Aorta (tissue), 5 donors: ENCODE measurements at places on chromosomes 12 and 14. TPM values are rescaled to one million over a fixed set of nuclear protein-coding genes. Genes with fewer than 3 reads are reported as not detected.

DNA sequence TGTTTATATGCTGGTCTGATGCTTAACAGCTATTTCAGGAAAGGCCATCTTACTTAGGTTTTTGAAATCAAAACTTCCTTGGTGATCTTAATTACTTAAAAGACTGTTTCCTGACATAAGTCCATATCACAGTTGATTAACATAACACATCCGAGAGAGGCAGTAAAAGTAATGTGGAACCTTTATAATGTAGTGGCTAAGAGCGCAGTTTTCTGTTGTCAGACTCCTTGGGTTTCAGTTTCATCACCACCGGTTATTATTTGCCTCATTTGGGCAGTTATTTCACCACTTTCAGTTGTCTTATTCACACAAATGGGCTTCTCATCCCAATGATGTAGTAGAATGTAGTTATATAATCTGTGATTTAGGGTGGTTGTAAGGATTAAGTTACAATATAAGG, 30.9 kb downstream of the TBC1D15 start:
- DNase-seq: no peak

DNA sequence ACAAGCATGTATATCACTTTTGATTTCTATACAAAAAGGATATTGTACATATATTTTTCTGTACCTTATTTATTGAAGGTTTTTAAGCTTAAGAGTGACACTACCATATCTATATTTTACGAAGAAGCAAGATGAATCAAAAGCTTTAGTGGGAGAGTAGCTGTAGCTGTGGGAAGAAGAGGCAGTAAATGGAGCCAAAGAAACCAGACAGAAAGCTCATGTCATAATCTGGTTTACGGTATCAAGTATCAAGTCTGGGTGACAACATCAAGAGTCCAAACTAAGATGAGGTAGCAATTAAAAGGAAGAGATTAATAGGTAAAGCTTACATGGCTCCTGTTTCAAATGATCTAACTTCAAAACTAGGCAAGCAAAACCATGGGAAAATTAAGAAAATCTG, 54.8 kb downstream of the CEP83 start:
- DNase-seq: no peak

- no peak for DNase-seq
These were observed 2.2 kb downstream of the LRFN5 start for GRCh38 chr14:41608681-41609390.

- no peak for DNase-seq
These were observed 273.0 kb downstream of the FOXN3 start for GRCh38 chr14:89144066-89144465.

DNA sequence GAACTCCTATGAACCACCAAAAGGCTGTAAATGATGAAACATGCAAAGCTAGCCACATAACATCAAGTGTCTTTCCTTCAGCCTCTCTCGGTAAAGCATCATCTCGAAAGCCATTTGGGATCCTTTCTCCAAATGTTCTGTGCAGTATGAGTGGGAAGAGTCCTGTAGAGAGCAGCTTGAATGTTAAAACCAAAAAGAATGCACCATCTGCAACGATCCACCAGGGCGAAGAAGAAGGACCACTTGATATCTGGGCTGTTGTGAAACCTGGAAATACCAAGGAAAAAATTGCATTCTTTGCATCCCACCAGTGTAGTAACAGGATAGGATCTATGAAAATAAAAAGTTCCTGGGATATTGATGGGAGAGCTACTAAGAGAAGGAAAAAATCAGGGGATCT, 61.2 kb downstream of the ATG14 start:
- no peak for DNase-seq

GRCh38 chr12:100908501-100908900, 113.9 kb downstream of the ANO4 start:
- DNase-seq: no peak

GRCh38 chr12:7439579-7440505, 4.1 kb downstream of the CD163L1 start:
- DNase-seq: peak; percentile 58

DNA sequence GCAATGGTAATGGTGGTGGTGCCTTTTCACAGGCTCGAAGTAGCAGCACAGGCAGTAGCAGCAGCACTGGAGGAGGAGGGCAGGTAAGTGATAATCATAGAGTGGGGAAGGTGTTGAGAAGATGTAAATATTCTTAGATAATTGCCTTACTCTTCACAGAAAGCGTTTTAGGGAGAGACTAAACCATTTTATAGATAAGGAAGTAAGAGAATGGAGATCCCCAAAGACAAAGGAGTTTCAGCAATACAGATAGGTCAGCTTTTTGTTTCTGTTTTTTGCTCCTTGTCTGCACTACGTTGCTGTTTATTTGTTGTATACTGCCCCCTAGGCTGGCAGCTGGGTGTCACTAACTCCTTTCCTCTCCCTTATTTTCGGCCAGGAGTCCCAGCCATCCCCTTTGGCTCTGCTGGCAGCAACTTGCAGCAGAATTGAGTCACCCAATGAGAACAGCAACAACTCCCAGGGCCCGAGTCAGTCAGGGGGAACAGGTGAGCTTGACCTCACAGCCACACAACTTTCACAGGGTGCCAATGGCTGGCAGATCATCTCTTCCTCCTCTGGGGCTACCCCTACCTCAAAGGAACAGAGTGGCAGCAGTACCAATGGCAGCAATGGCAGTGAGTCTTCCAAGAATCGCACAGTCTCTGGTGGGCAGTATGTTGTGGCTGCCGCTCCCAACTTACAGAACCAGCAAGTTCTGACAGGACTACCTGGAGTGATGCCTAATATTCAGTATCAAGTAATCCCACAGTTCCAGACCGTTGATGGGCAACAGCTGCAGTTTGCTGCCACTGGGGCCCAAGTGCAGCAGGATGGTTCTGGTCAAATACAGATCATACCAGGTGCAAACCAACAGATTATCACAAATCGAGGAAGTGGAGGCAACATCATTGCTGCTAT, 2.0 kb downstream of the SP1 start:
- peak; percentile 76 for DNase-seq

GRCh38 chr14:102620413-102620812, 28.0 kb downstream of the RCOR1 start:
- DNase-seq: no peak

- peak; percentile 61 for DNase-seq
These were observed at the start of gene SERPINA5 for GRCh38 chr14:94581127-94581999. Gene SERPINA5 (plus strand): TSS chr14:94581426. CDS start chr14:94587363, 5,937 bp downstream.

- peak; percentile 58 for DNase-seq
These were observed 567.4 kb downstream of the MED13L start for GRCh38 chr12:115710104-115710564.

- DNase-seq: no peak
These were observed 112.0 kb downstream of the SLC5A8 start for GRCh38 chr12:101097829-101098580.

- DNase-seq: peak; percentile 55
These were observed 377 bp upstream of the BCL7A start for GRCh38 chr12:122021193-122021821.

- peak; percentile 63 for DNase-seq
These were observed 164.8 kb downstream of the ZFP36L1 start for GRCh38 chr14:68627868-68628604.

DNA sequence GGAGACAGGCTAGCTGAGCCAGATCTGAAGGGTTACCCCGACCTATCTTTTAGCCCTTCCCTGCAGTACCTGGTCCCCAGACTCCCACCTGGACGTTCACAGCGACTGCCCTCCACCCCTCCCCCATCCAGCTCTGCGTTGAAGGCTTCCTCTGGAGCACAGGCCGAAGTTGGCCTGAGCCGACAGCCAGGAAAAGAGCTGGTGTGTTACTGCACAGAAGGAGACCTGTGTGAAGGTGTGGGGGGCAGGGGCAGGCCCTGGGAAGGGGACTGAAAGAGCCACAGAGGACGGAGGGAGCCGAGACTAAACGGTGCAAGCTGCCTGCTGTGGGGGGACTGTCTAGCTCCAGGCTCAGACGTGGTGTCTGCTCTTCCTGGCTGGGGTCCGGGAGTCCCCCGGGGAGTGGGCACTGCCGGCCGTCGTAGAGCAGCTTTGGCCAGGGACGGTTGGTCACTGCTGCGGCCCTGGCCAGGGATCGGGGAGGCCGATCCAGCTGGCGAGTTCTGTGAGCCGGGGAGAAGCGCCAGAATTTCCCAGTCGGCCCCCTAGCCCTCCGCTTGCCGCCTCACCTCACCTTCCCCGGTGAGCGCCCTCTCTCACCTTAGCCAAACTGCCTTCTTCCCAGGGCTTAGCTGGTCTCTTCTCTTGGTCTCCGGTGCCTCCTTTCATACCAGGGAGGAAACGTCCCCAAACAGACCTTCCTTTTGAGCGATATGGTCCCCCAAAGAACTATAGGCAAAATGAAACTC, 899 bp upstream of the COL2A1 start:
- no peak for DNase-seq

GRCh38 chr12:38137716-38138115, 178.9 kb upstream of the ALG10B start:
- no peak for DNase-seq

- DNase-seq: peak; percentile 56
These were observed 58.7 kb downstream of the DRAM1 start for GRCh38 chr12:101935890-101936746.

GRCh38 chr12:6822426-6823135, 960 bp downstream of the GPR162 start:
- no peak for DNase-seq

The POTEM gene
- polyA plus RNA-seq: not detected

The SSTR1 gene
- polyA plus RNA-seq: 0.88 TPM

The ACSM4 gene
- not detected for polyA plus RNA-seq

The PMCH gene
- not detected for polyA plus RNA-seq

The OR6C2 gene
- polyA plus RNA-seq: not detected

The TMCC3 gene
- 9.5 TPM for polyA plus RNA-seq

The KLRC2 gene
- polyA plus RNA-seq: not detected

The FLVCR2 gene
- 7.6 TPM for polyA plus RNA-seq
